ENCODE measurements at places on chromosomes 16 and 17.

GRCh38 chr16:58462997-58463941 is 36.7 kb upstream of the NDRG4 start:
- DNase-seq = no peak

GRCh38 chr16:73891129-73891542 is 405.5 kb upstream of the PSMD7 start:
- no peak for DNase-seq

DNA sequence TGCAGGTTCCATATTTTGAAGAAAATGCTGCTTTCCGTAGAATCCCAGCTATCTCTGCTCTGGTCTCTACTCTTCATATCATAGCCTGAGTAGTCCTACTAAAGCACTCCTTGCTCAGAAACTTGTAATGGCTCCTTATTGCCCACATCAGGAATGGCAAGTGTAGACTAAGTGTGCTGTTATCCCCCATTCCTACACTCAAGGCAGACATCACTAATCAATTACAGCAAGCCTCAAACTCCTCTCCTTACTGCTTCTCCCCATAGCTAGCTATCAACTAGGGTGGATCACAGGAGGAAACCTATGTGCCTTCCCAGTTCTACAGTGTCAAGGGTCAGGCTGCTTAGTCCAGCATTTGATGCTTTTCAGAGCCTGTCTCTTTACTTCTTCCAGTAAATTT is 163.4 kb downstream of the HAPSTR1 start:
- no peak for DNase-seq

- no peak for DNase-seq
Observed at GRCh38 chr17:45314741-45315647, 1.8 kb downstream of the MAP3K14 start.

GRCh38 chr17:1060991-1061390 is 64.1 kb downstream of the TIMM22 start:
- DNase-seq = no peak

DNA sequence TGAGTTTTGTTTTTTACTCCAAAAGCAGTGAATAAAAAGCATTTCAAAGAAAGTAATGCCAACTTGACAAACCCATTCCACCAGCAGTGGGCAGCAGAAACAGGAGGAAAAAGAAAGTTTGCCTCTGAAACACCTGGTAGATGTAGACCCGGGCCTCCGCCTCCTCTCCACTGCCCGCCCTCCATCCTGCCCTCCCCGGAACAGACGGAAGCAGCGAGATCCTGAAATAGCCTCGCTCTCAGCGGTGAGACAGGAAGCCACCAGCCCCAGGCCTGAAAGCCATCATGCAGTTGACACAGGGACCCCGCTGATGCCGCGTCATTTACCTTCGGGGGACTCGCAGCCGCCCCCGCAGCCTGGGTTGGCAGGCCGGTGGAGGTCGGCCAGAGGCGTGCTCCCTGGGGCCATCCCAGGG is 67.8 kb downstream of the C16orf78 start:
- DNase-seq = no peak

DNA sequence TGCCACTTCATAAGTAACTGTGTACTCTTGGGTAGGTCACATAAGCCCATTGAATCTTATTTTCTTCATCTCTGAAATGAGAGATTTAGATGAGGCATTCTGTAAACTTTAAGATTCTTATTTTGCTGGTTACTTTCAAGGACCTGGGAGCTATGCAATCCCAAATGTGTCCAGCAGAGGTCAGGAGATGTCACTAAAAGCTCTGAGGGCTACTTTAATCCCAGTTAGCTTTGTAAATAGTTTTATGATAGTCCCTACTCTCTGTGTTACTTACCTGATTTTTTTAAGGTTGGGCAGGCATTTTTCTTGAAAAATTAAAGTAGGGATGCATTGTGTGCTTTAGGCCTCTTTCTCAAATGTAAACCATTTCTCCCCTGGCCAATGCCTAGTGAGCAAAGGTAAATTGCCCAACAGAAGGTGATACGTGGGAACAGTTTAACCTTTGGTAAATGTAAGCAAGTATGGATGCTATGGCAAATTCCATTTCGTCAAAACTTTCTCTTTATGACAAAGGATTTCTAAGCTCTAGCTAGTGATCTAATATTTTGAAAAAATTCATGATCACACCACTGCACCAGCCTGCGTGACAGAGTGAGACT is 57.1 kb upstream of the WSB1 start:
- peak; percentile 73 for DNase-seq

DNA sequence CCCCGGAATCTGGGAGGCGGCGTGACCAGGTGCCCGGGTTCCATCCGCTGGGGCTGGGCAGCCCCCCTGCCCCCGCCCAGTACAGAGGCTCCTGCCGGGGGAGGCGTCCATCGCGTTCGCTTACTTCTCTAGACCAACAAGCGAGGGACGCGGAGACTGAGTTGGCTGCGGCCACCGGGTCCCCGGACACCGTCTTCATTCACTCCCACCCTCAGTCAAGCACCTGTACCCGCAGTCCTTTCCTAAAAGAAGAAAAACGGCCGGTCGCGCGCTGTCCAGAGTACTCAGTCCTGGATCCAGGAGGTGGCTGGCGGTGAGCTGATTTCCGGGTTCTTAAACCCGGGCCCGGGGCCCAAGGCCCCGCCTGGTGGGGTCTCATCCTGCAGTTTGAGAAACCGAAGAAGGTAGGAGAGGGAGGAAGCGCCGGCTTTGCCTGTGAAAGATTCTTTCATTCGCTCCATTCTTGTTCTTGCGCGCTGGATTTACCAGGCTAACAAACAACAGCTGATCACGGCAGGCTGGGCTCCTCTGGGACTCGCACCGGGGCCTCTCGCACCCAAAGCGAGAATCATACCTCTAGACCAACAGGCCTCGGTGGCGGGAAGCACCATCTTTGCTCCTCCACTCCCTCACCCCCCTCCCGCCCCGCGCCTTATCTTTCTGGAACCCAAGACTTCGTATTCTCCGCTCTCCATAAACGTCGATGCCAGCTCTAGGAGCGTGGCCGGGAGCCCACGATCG is 17.4 kb upstream of the OR1F1 start:
- DNase-seq = no peak

DNA sequence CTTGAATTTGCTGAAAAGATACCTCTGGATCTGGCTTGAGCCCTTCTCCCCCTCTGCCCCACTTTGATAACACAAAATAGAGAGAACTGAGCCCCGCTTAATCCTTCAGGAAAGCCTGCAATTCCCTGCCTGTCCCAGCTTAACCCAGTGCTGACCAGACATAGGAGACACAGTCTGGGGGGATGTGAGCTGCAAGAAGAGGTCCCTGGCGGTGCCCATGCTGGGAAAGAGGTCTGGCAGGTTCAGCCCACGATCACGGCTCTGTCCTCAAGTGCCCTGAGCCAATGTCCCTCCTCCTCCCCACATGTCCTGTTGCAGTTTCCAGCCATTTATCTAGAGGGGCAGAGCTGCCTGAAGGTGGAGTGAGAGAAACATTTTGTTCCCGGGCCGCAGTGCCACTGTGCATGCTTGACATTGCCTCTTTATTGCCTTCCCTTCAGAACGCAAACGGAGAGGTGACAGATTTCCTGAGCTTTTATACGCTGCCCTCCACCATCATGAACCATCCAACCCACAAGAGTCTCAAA is 29.0 kb downstream of the PLCD3 start:
- DNase-seq = no peak

DNA sequence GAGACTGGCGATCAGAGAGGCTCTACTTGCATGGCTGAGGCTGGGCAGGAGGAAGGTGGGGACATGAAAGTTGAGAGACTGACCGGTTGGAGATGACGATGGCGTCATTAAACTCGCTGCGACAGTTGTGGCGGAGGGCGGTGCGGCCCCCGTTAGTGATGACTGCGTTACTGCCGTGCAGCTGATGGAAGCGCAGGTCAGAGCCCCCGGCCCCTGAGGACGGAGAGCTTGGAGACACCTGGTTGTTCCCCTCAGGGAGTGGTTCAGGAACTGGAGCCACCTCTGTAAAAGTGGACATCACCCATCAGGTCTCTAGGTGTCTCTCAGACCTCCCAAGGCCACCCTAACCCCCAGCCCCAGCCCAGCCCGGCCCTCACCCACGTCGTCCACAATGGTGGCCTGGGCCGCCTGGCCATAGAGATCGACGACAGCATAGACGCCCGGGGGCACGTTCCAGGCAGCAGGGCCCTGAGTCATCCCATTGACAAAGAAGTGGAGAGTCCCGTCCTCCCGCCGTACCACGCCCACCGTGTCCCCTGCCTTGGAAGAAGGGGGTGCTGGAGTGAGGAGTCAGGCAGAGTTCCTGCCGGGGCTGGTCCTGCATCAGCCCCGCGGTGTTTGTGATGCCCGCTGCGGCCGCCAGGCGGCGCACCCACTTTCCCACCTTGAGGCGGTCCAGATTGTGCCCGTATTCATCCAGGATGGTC is 5.3 kb downstream of the NEURL4 start:
- DNase-seq = no peak

- peak; percentile 29 for DNase-seq
Observed at GRCh38 chr17:55420067-55420775, 1.4 kb downstream of the MMD start.

GRCh38 chr17:71089431-71089830 is 920.1 kb downstream of the KCNJ2 start:
- DNase-seq = no peak

DNA sequence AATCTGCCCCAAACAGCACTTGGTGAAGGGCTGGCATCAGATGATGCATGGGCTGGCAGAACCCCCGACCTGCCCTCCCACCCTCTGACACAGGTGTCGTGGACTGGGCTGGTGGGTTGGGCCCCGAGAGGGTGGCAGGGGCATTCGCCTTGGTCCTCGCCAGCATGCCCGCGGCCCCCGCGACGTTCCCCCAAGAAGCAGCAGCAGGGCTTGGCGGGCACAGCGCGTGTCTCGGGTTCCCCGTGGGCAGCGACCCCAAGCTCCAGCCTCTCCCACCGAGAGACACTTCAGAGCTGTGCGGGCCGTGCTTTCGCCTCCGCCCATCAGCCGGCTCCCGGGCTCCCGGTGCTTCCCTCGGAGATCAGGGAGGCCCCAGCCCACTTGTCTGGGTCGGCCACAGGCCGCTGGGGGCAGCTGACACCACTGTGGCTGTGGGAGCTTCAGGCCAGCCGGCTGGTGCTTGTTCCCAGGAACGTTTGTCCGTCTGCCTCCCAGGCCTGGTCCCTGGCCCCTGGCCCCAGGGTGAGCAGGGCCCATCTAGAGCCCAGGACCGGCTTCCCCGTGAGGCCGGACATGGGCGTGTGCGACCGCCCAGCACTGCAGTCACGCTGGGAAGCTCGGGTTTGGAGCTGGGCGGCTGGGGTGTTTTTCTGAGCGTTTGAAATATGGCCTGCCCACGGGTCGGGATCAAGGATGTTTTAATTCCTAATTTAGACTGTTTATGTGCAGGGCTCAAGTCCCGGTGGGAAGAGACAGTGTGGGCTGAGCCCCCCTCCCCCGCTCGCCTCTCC is 16.6 kb downstream of the CACNA1H start:
- DNase-seq = no peak

GRCh38 chr17:75526555-75527270 is 1.2 kb downstream of the LLGL2 start:
- DNase-seq = no peak

- no peak for DNase-seq
Observed at GRCh38 chr16:4003576-4003975, 112.7 kb downstream of the ADCY9 start.

DNA sequence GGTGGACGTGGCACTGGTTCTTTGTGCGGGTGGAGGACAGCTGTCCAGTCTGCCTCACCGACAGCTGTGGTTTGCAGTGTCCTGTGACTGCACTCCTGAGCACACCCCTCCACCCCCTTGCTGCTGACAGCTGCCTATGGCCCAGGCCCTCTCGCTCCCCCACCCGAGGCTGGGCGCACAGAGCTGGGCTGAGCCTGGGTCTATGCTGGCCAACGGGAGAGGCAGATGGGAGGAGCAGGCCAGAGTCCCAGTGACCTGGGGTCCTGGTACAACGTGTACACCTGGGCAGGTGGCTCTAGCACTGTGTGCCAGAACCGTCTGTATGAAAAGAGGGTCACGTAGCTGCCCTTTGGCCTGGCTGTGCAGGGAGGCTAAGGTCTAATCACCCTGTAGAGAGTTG is 30.5 kb downstream of the BAIAP2 start:
- DNase-seq = no peak

GRCh38 chr17:70521821-70522256 is 352.5 kb downstream of the KCNJ2 start:
- no peak for DNase-seq

- no peak for DNase-seq
Observed at GRCh38 chr17:31092475-31093064, 2.2 kb upstream of the NF1 start.

DNA sequence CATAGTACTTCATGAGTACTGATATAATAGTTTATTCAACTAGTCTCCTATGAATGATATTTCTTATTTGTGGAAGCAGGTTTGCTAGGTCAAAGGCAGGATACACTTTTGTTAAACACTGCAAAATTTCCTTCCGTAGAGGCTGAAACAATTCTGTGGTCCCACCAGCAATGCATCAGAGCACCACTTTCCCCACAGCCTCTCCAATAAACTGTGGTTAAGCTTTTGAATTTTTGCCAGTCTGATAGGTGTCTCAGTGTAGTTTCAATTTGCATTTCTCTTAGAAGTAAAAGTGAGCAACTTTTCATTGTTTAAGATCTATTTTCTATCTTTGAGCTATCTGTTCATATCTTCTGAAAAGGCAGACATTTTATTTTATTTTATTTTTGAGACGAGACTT is 36.4 kb upstream of the CORO6 start:
- no peak for DNase-seq

DNA sequence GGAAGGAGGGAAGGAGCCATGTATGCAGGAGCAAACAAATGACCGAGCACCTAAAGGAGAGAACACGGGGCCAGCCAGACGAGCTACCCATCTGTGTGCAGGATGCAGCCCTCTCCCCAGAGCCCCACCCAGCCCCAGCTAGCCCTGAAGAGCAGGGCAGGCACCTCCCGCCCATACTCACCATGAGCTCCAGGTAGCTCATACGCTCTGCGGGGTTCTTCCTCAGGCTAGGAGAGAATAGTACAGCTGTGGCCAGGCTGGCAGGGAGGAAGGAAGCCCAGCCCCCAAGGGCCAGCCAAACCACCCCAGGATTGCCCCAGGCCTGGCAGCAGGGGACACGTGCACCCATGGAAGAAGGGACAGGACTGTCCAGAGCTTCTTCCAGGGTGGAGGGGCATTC is 81.9 kb downstream of the KCNJ18 start:
- DNase-seq = no peak

- DNase-seq = peak; percentile 10
Observed at GRCh38 chr16:81866820-81867440, 87.8 kb downstream of the PLCG2 start.

DNA sequence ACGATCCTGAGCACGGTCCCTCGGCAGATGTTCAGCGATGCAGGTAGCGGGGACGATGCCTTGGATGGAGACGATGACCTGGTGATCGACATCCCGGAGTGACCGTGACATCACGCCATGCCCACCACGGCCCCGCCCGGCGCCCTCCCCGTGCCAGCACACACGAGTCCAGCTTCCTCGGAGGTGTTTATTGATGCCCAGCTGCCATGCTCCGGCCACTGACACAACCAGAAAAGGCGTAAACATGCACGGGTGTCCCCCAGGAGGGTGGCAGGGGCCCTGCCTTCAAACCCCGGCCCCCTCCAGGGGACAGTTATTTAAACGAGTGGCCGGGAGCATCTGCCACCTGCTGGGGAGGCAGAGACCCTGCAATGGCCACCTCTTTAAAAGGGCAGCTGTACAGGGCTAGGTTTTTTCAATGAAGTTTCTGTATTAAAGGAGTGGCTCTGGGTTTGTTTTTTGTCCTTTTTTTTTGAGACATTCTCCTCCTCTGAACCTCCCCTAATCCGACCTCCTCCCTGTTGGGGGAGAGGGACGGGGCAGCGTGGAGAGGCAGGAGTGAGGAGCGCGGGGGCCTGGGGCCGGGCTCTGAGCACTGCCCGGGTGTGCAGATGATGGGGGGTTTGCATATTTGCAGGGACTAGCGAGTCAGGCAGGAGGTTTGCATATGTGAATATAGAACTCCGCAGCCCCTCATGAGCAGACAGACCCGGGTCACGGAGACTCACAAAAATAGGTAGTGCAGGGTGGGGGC is 5.3 kb downstream of the DOC2A start:
- no peak for DNase-seq

Measured in putamen (tissue), 1 donor.